ENCODE measurements at places on chromosomes 1 and 21.

DNA sequence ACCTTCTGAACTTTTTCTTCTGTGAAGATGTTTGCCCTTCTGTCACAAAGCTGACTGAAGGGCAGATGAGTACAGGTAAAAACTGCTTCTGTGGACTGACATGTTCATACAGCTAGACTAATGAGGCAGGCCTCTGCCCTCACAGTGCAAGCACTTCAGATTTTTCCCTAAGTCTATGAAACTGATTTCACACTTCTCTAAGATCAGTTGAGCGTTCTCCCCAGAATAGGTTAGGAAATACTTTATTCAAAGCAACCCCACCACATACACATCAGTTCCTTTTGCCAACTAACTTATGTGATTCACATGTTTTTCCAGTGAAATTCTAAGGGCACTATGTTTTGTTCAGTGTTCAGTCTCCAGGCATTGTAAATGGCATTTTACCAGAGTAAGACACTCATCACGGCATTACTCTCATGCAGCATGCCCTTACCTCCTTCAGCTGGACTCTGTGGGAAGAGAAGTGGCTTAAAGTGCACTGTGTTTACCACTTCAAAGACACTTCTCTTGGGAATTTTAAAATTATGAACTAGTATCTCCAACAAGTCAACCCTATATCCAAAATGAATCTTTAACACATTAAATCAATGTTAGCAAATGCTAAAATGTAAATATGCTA, 5.4 kb upstream of the PSMG1 start:
- DNase-seq = no peak

GRCh38 chr1:168125051-168125450, 11.7 kb downstream of the GPR161 start:
- no peak for DNase-seq

DNA sequence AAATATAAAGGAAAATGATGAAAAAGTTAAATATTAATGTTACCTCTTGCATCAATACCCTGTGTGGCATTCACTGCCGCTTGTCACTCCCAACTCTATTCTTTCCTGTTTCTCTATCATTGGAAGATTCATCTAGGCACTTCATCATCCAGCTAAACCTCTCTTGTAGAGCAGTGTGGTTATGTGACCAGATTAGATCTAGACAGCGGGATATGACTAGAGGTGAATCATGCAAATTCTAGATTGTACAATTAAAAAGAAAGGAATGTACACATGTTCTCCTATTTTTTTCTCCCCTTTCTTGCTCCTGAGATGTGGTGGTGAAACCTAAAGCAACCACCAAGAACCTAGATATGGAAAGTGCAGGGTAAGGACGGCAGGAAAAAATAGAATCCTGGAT, 174.1 kb downstream of the LBR start:
- no peak for DNase-seq

DNA sequence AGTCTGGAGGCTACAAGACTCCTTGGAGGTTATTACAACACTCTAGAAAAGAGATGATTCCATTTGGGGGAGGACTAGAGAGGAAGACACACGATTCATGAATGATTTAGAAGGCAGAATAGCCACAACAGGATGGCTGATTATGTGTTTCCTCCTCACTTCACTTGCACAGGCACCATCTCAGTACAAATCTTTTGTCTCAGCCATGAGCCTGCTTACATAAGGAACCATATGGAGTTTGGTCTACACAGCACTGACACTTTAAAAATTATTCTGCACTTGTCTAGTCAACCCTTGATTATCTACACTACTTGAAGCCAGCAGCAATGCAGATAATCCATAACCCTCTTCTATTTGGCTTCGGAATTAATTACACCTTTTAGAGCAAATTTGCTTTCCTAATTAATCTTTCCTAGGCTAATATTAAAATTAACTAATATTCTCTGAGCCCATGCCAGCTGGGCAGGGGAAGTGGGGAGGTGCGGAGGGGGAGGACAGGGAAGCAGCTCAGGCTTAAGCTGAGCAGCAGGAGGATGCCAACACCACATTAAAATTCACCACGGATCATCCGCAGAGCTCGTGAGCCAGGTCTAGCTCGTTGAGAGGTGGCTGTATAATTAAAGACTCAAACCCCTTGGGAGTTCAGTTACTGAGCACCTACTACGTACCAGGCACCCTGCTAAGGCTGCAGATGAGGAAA, 3.2 kb upstream of the LEMD1 start:
- no peak for DNase-seq

GRCh38 chr1:156194300-156194652, 372 bp downstream of the SLC25A44 start:
- DNase-seq = no peak

DNA sequence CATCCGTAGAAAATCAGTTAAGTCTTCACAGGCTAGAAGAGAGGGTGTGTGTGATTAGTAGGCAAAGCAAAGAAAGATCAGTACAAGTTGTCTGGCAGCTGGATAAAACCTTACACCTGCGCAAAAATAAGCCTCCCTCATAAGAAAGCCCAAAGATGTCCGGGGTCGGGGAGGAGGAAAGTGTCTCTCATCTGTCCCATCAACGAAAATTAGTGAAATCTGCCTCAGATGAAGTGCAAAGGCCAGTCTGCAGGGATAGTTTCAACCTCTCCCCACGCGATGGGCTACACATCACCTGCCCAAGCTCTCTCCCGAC, 333.9 kb downstream of the SRGAP2C start:
- no peak for DNase-seq

DNA sequence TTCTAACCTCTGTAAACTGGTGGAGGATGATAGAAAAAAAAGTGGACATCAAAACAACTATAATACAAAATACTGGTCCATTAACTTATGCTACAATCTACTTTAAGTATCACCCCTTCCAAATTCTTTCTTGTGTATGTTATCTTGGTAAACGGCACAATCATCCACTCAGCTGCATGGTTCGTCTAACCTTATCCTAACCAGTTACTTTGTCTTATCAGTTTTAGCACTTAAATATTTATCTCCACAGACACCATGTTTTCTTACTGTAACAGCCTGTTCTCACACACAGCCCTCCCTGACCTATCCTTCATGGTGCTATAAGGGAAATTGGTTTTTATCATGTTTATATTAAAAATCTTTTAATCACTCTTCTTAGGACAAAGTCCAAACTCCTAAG, 157.2 kb downstream of the PTGER3 start:
- no peak for DNase-seq

- peak; percentile 82 for DNase-seq
These were observed 85.6 kb downstream of the STUM start for GRCh38 chr1:226634166-226634588.

DNA sequence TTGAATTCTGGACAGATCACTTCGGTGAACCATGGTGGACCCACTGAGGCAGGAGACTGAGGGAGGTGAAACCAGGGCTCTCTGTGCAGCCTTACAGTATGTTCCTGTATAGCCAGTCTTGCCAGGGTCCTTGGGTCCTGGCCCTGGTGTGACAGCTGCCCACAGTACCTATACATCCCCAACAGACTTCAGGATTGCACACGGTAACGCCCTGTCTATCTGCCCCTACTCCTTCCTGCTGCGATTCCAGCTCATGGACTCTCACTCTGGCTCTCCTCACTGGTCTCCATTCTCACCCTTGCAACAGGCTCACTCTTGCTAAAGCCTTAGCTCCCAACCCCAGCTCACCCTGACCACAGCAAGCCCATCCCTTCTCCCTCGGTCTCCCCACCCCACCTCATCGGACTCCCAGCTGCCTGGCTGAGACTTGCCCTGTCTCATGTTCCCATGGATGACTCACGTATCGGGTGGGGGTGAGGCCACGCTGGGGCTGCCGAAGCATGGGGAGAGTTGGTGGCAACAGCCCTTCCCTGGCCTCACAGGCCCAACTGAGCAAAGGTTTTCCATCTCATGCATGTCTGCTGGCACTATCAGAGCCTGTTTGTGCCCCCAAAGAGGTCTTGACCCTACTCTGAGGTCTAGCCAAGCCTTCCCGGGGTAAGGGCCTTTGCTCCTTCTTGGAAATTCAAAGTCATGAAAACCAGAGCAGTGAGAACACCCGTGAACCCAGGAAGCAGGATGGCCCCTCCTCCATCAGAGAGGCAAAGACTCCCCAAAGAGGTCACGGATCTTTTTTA, 7.1 kb downstream of the PHLDA3 start:
- no peak for DNase-seq

DNA sequence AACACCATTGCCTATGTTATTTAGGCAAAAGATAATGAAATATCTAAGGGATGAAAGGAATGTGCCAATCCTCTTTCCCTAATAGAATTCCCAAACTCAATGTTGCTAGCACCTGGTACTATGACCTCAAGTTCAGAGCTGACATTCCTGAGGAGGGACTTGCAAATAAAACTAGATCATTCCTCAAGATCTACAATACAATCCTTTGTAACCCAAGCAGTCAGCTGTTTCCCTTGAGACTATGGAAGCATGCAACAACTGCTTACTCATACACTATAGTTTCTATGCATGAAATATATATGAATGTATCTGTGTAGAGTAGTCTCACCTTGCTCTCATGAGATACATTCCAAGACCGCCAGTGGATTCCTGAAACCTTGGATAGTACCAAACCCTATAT, 65.0 kb downstream of the ABL2 start:
- no peak for DNase-seq

- DNase-seq = no peak
These were observed 8.4 kb downstream of the SLC35F3 start for GRCh38 chr1:233912909-233913308.

GRCh38 chr1:117540532-117540931, 65.3 kb upstream of the TENT5C start:
- no peak for DNase-seq

- DNase-seq = no peak
These were observed 12.0 kb downstream of the UBE2Q1 start for GRCh38 chr1:154546264-154547063.

DNA sequence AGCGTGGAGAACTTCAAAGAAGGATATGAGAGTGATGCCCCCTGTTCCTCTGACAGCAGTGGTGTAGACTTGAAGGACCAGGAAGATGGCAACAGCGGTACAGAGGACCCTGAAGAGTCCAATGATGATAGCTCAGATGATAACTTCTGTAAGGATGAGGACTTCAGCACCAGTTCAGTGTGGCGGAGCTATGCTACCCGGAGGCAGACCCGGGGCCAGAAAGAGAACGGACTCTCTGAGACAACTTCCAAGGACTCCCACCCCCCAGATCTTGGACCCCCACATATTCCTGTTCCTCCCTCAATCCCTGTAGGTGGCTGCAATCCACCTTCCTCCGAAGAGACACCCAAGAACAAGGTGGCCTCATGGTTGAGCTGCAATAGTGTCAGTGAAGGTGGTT, 14.0 kb downstream of the CERS2 start:
- DNase-seq = no peak

GRCh38 chr21:42013931-42014330, 3.8 kb upstream of the ZBTB21 start:
- DNase-seq = no peak

DNA sequence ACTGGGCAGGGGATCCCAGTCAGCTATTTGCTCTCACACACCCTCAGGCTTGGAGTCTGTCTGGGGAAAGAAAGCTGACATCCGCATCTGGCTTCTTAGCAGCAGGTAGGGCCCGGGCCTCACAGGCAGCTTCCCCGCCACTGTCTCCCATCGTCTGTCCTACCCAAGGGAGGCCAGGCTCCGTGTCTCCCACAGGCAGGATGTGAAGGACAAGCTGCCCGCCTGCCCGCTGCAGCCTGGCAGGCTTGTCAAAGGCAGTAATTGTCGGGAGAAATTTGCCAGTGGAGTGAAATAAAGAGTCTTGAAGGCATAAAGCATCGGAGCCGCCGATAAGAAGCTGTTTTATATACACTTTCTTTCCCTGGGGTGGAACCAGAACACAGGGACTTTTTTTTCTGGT, 44.0 kb upstream of the DISP3 start:
- DNase-seq = no peak

DNA sequence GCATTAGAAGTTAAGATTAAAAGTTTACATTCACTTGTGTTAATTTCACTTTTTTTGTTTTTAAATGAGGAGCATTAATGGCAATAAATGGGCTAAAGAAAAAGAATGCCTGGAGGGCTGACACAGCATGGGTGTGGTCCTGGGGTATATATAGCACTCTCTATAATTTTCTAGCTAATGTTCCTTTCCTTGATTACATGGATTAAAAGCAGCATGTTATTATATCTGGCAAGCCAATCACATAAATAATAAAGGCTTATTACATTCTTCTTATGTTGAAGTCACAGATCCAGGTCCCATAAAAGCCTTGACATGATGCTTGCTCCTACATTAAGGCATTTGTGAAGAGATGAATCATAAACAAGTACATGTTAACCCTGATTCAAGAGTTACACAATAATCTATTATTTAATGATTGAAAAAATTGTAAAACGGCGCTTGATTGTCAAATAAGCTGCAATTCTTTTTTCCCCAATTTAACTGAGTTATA, 91.4 kb downstream of the LYPLAL1 start:
- DNase-seq = no peak

DNA sequence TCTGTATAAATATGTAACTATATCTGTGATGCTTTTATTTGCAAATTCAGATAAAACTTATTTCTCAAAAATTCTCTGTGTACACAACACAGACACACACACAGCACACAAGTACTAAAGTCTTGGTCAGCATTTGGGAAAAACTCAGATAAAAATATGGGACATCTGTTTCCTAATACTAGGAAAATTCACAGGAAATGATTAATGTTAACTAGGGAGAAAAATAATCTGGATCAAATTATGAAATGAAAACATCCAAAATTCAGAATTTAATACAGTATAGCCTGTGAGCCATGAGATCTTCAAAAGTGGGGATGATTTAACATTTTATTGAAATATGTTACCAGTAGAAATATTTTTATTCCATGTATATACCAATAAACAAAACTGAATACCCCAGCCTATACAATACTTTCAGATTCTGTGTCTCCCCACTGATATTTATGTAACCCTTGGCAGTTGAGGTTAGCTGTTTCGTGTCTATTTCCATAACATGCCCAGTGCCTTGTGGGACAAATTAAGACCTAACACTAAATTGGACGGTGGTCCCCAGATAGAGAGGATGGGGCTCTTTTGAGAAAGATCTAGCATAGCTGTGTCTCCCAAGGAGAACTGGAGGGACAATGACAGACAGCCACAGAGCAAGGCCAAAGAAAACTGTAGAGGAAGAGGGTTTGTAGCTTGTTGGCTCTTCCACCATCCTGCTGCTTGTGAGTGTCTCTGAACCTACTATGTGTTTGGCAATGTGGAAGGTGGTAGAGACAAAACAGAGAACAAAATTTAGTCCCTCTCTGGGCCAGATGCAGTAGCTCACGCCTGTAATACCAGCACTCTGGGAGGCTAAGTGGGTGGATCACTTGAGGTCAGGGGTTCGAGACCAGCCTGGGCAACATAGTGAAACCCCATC, 47.2 kb downstream of the GNG12 start:
- DNase-seq = no peak
